ENCODE measurements at places on chromosomes 7 and 10.

DNA sequence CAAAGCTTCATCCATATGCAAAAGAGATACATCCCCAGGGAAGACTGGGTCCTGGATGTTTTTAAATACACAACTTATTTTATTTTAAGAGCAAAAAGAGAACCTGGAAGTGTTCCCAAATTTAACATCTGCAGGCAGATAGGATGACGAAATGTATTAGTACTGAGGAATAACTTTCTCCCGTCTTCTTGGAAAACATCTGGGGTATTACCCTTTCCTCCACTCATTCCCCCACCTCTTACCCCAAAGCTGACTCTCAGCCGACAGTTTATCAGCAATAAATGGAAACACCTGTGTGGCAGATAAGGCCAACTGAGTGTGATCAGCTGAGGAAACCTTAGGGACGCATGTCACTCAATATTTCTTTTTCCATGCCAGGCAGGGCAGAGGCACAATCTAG is 435.6 kb upstream of the NPVF start:
- no peak for DNase-seq

DNA sequence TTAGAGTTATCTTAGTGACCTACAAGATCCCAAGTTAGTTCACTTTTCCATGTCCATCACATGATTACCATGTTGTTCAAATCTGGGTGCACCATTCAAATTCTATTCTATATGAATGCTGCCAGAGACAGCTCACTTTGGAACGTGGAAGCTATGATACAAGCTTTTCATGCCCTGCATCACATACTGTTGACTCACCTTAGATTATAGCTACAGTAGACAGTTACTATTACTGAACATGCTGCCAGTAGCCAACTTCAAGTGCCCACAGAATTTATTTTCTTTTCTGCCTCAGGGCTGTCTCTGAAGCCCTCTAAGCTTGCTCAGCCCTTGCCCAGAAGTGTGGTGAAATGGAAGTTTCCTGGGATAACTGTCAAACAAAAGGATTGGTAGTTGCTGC is 231.1 kb downstream of the GPR158 start:
- DNase-seq, result no peak

DNA sequence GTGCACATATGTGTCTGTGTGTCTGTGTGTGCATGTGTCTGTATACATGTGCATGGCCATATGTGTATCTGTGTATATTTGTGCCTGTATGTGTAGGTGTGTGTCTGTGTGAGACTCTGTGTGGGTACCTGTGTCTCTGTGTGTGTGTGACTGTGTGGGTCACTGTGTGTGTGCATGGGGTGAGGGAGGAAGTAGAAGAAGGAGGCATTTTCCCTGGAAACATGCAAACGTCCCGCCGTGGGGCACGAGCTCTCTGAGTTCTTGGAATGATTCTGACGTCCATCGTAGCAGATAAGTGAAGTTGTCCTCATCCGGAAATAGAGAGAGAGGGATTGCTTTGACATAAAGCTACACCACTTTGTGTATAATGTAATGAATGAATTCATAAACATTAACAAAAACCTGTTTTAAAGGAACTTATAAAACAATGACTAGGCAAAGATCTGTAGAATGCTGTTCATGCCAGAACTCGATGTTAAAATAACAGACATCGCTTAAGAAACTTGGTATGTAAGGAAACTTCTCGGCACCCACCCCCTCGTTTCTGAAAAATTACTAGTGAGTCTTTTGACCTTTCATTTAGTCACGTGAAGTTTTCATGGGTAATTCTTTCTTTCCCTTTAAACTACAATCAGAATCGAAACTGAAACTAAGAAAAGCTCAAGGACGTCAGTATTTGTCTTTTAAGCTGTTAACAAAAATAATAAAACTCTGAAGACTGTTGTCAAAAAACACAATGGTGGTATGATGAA is 43.6 kb upstream of the KLF6 start:
- no peak for DNase-seq

GRCh38 chr10:100341953-100342626 is 4.9 kb upstream of the SCD start:
- peak; percentile 10 for DNase-seq

GRCh38 chr7:50567715-50568261 is 2.6 kb upstream of the DDC start:
- DNase-seq, result no peak

GRCh38 chr7:94396596-94396995 is 1.9 kb downstream of the COL1A2 start:
- no peak for DNase-seq

DNA sequence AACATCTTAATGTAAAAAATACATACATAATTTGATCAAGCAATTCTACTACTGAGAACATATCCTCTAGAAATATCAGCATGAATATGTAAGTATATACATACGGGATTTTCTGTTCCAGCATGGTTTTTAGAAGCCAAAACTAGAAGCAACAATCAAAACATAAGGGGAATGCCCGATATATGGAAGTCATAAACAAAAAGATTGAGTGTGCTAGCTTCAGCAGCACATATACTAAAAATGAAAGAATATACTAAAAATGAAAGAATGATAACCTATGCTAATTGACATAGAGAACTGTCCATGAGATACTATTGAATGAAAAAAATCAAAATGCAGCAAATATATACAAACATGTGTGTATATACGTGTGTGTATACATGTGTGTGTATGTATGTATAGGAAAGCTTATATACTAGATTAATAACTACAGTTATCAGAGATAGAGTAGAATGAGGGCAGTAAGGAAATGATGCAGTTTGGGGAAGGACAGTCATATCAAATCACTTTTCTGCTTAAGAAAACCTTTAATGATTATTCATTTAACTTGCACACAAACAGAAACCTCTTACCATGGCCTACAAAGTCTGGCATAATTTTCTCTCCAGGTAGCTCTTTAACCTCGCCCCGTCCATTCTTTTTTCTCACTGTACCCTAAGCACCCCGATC is 72.9 kb downstream of the NPY start:
- no peak for DNase-seq

DNA sequence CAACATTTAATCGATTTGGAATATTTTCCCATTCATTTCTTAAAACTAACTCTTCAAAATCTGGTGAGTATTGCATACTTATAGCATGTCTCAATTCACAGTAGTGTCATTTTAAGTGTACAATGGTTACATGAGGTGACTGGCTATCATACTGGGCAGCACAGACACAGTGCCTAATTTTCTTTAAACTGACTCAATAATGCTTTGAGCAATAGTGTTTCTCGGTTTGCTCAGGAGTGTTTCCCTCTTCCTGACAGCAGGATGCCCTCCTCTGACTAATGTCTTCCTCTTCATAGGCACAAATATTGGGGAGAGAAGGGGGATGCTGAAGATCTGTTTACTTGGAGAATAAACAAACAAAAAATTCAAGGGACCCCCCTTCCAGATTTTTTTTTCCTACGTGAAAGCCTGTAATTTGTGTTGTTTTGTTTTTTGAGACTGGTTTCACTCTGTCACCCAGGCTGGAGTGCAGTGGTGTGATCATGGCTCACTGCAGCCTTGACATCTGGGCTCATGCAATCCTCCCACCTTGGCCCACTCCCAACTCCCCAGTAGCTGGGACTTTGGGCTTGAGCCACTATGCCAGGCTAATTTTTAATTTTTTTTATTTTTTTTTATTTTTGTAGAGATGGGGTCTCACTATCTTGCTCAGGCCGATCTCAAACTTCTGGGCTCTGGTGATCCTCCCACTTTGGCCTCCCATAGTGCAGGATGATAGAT is 2.2 kb downstream of the MRC1 start:
- DNase-seq, result no peak

- DNase-seq, result peak; percentile 61
Measured at GRCh38 chr10:47340608-47341170, 7.5 kb upstream of the RBP3 start.

DNA sequence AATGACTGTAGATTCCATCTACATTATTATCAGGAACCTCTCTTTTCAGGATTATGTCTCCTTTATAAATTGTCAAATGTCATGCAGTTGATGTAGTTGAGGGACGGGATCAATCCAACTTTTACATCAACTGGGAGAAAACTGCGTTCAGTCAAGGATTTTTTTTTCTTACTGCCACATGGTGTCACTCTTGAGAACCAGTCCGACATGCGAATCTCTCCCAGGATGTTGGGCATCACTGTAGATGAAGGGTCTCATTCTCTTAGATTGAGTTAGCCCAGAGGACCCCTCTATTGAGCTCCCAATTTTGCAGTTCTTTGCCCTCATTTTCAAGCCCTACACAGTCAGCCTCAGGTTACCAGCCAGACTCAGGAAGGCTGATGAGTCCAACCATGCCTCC is 120.3 kb upstream of the PTPRZ1 start:
- DNase-seq, result no peak

DNA sequence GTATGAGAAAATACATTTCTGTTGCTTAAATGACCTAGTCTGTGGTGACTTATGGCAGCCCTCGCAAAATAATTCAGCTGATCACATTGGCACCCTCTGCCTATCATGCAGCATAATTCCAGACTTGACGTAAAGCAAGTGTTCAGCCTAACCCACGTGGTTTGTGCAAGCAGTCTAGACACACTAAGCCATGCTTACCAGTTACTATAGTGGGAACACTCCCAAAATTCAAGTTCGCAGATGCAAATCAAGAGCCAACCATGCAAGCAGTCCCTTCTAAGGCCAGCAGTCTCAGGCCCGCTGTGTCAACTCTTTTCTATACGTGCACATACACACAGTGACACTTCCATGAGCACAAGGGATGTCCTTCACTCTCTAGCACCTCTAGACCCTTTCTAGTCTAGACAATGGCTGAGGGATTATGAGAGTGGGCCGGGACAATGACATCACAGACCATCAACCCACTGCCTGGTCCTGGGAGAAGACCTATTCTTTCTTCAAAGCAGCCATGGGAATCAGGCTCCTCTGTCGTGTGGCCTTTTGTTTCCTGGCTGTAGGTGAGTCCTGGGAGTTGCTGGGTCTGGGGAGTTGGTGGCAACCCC is 29.0 kb upstream of the PRSS1 start:
- DNase-seq, result no peak

DNA sequence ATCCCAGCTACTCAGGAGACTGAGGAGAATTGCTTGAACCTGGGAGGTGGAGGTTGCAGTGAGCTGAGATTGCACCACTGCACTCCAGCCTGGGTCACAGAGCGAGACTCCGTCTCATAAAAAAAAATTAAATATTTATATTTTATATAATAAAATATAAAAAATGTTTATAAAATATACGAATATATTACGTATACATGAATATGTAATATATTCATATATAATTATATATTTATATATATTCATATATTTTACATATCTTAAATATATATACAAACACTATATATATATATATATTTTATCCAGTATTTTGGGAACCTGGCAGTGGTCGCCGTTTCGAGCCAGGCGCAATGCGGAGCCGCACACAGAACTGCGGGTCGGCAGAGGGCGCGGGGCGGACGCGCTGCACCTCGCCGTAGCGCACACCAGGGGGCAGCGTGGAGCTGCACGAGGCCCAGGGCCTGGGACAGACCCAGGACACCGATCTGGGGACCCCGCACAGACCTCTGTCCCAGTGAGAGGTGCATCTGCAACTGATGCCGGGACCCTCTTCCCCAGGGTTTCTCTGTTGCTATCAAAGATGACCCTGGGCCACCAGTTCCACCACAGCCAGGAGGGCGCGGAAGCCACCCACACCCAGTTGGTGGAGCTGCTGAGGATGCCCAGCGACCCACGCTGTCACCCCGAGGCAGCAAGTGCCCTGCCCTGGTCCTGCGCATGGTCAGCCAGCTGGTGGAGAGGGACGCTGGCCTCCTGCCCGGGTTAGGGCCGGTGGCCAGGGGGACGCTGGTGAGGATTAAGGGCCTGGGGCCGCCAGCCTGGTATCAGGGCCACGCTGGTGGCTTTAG is 22.7 kb downstream of the AP5Z1 start:
- DNase-seq, result peak; percentile 56

DNA sequence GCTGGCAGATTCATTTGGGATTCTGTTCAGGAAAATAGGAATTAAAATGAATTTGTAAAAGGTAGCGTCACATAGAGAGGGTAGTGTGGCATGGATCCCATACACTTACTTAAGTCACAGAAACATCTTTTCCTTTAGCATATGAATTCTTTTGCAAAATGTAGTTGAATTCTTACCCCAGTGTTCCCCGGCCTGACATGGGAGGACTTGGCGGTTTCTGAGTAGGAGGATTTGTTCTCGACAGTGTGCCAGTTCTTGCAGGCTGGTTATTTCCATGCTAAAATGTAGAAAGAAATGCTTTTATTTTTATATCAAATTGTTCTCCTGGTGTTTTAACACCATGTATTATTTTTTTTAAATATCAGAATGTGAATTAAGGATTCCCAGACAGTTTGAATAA is 72.6 kb downstream of the PDSS1 start:
- DNase-seq, result no peak

DNA sequence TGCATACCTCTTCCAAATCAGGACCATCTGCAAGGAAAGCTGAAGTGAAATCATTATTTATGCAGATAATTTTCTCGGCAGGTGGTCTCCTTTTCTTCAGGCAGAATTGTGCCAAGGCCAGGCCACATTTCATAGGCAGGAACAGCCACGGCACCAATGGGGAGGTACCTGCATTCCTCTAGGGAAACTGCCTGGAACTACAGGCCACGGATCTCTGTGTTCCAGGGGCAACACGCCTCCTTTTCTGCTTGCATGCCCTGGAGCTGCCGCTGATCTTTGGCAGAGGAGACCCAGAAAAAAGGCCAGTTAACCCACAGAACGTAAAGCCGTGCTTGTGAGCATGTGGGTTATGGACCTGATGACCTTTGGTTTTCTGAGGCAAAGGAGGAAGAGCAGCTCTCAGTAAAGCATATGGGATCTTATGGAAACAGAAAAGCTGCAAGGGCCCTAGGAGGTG is 111.2 kb upstream of the KIAA1217 start:
- DNase-seq, result no peak

Measured in T-helper 9 cell (primary cell).